ENCODE measurements at places on chromosomes 1 and 21.

DNA sequence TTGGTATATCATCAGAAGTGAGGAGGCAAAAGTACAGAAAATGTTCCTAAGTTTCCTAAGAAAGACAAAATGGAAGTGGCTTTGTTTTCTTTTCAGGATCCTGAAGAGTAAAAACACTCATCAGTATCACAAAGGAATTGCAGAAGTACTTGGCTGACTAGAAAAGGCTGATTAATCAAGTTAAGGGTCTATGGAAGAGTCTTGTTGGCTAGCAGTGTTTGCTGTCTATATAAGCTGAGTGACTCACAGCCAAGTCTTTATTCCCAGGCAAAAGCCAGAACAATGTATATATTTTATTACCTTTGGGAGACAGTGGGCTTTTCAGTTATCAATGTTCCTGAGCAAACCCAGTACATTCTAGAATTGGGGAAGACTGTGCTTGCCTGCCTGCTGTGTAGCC, 777.0 kb downstream of the PLA2G4A start:
- DNase-seq: no peak

- no peak for DNase-seq
Observed at GRCh38 chr1:235060607-235061470, 67.8 kb downstream of the TOMM20 start.

- no peak for DNase-seq
Observed at GRCh38 chr1:161502181-161502580, 3.1 kb upstream of the FCGR2A start.

DNA sequence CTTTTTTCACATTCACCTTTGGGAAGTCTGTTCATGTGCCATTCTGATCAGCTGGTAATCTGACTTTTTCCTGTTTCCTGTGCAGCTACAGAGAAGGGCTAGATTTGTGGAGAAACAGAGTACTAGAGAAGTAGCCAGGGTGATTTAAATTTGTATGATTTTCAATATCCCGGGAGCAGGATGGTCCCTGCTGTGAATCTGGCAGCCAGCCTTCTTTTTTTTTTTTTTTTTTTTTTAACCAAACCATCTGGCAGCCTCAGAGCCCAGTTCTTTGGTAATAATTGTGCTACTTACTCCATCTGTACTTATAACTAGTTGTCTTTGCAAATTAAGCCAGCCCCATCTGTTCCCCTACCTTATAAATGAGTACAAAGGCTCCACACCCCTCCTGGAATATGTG, 248.6 kb upstream of the DEPDC1 start:
- no peak for DNase-seq

GRCh38 chr1:115437196-115437595, 99.1 kb upstream of the NGF start:
- no peak for DNase-seq

GRCh38 chr1:226095286-226095685, 32.8 kb downstream of the H3-3A start:
- DNase-seq: no peak

Measured in cortex of kidney (tissue), 1 donor.